ENCODE measurements at places on chromosomes 1 and 21. TPM values are rescaled to one million over a fixed set of nuclear protein-coding genes. Genes with fewer than 3 reads are reported as not detected.

DNA sequence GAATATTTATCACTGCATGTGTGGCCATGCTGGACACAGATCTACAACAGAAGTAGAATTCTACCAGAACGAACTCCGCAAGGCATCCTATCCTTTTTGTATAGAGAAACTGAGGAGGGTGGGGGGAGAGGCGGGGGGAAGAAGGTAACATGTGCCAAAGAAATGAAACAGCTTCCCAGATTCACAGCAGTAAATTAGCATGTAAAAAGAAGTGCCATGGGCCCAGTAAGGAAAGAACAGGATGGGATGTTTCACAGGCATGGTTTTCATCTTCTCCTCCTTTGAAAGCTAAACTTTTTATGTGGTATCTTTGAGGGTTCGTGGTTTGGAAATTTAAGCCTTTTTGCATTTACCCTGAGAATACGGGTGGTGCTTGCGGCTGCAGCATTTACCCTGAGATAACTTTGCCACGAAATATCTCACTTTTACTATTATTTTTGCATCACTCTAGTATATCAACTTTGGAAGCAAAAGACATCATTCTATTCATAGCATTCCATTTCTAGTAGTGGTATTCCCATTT, 168.9 kb downstream of the TPR start:
- DNase-seq: no peak

- DNase-seq: peak; percentile 57
Observed at GRCh38 chr1:202205523-202206190, 12.1 kb downstream of the LGR6 start.

- DNase-seq: no peak
Observed at GRCh38 chr1:10608690-10609089, 133.9 kb downstream of the PEX14 start.

LRRC71 gene
- polyA plus RNA-seq: 49.2 TPM

RIMS3 gene
- 8.3 TPM for polyA plus RNA-seq

RGS4 gene
- polyA plus RNA-seq: 8.9 TPM

LCE3D gene
- not detected for polyA plus RNA-seq
